Colonic mucosa (tissue), 4 donors: ENCODE measurements at places on chromosomes 13 and 19. TPM values are rescaled to one million over a fixed set of nuclear protein-coding genes. Genes with fewer than 3 reads are reported as not detected.

DNA sequence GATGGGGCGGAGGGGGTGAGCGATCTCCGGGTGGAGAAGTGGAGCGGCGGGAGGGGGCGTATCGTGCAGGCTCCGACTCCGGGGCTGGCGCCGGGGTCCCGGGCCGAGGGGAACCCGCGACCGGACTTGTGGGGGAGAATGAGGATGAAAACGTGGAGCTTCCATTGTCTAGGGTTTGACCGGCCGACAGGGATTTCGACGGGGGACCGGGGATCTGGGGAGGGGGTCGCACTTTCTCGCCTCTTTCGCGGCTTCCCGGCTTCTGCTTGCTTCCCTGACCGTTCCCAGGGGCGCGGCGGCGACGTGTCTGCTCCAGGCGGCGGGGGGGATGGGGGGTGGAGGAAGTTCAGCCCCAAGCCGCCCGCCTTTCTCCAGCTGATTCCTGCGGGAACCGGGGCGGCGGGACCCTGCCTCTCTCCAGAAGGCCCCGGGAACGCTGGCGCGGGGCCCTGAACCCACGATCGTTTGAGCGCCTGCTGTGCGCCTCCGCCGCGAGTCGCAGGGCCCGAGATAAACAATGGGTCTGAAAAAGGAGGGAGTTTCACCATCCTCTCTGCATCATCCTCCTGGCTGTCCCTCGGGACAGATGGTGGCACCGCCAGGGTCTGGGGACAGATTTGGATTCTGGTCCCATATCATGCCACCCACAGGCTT lies 790 bp downstream of the TPM4 start:
- DNase-seq = peak; percentile 78

- no peak for DNase-seq
Observed at GRCh38 chr13:80904386-80904785, 563.5 kb upstream of the SPRY2 start.

- DNase-seq = no peak
Observed at GRCh38 chr13:26999499-26999898, 172.1 kb downstream of the USP12 start.

- no peak for DNase-seq
Observed at GRCh38 chr19:19205416-19206410, 2.5 kb upstream of the NR2C2AP start.

- DNase-seq = peak; percentile 22
Observed at GRCh38 chr19:13396250-13397080, 109.8 kb downstream of the CACNA1A start.

DNA sequence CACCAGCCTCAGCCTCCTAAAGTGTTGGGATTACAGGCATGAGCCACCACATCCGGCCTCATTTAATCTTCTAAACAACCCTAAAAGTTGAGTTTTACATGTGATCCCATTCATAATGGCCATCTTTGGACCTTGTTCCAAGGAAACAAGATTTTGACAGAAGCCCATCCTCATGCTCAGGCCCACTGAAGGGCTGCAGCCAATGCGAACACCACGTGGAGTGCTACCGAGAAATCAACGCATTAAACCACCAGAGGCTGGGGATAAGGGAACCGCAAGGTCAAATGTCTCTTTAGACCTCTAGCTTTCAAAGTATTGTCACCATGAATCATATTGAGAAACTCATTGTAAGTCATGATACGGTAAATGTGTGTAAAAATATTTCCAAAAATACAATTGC lies 49.4 kb upstream of the DOCK9 start:
- DNase-seq = no peak

- no peak for DNase-seq
Observed at GRCh38 chr13:21998279-21998990, 327.6 kb downstream of the FGF9 start.

DNA sequence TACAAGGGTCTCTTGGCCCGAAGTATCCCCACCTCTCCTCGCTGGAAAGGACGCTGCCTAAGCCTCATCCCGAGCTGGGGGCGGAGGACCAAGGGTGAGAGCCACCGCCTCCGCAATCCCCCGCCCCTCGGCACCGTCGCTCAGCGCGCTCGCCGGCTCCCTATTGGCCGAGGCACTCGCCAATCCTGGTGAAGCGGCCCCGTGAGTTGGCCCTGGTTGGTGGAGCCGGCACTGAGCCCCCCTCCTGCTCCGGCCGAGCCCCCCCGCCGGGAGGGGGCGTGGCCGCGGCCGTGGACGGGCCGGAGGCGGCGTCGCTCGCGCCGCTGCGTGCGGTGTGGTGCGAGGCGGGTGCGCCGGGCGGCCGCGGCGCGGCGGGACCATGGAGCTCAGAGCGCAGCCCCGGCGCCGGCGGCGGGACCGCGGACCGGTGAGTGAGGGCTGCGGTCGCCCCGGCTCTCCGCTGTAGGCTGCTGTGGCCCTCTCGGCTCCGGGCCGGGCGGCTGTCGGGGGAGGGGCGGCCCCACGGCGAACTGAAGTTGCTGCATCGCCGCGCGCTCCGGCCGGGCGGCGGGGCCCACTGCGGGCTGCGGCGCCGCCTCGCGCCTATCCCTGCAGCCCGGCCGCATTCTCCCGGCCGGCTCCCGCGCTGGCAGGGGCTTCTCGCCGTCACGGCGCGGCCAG lies at the start of gene WASF3:
WASF3 (plus strand) TSS at position 291 of the 681 bp plus-strand sequence. CDS start 84,588 bp downstream, outside the sequence.
- peak; percentile 94 for DNase-seq

GRCh38 chr13:87094646-87095045 lies 576.5 kb upstream of the SLITRK5 start:
- DNase-seq = no peak

DNA sequence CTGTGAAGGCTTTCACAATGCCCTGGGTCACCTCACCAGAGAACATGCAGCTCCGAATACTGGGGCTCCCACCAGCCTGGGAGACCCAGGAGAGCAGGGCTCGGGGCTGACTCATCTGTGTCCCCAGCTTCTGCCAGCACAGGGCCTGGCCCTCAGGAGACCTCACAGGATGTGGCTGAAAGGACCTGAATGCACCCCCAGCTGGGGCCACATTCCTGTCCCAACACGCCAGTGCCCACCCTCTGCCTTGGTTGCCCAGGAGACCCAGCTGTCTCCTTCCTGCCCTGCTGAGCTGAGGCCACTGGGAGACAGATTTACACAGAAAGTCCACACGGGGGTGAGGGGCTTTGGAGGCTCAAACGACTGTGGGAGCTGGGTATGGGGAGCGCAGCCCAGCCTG lies 11.9 kb downstream of the BCAT2 start:
- DNase-seq = no peak

GRCh38 chr13:63128716-63129115 lies 1713.1 kb upstream of the PCDH20 start:
- no peak for DNase-seq

DNA sequence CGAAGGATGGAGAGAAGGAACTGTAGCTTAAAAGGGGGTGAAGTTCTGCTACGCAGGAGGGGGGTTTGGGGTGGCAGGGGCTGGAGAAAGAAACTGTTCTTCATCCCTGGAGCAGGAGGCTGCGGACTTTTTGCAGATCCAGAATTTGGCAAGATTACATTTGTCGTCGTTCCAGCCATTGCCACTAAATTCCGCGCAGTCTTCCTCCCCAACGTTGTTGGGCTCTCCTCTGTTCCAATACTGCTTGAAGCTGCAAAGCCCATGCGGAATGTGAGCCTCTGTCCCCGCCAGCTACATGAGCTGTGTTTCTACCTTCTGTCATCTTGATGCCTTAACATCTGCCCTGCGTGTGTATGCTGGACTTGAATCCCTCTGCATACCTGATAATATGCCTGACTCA lies 4.3 kb downstream of the CD209 start:
- no peak for DNase-seq

DNA sequence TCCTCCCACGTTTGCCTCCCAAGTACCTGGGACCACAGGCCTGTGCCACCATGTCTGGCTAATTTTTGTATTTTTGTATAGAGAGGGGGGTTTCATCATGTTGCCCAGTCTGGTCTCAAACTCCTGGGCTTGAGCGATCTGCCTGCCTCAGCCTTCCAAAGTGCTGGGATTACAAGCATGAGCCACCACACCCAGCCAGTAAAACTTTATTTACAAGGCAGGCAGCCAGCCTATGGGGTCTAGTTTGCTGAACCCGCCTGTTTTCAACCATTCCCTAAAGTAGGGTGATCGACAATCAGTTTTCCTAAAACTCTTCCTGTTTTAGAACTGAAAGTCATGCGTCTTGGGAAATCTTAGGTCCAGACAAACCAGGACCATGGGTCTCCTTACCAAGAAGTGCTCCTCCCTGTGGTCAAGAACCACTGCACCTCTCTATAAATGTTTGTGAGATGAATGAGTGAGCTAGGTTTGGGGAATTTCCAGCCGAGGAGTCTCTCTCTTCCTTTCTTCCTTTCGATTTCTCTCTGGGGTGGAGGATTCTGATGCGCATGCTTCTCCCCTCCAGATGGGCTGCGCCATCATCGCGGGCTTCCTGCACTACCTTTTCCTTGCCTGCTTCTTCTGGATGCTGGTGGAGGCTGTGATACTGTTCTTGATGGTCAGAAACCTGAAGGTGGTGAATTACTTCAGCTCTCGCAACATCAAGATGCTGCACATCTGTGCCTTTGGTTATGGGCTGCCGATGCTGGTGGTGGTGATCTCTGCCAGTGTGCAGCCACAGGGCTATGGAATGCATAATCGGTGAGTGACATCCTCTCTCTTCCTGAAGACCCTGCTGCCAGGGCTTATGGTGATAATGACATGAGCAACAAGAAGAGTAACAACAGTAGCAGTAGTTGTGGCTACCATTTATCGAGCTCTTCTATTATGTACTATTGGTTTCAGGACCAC lies 38.7 kb downstream of the ADGRE1 start:
- DNase-seq = no peak

DNA sequence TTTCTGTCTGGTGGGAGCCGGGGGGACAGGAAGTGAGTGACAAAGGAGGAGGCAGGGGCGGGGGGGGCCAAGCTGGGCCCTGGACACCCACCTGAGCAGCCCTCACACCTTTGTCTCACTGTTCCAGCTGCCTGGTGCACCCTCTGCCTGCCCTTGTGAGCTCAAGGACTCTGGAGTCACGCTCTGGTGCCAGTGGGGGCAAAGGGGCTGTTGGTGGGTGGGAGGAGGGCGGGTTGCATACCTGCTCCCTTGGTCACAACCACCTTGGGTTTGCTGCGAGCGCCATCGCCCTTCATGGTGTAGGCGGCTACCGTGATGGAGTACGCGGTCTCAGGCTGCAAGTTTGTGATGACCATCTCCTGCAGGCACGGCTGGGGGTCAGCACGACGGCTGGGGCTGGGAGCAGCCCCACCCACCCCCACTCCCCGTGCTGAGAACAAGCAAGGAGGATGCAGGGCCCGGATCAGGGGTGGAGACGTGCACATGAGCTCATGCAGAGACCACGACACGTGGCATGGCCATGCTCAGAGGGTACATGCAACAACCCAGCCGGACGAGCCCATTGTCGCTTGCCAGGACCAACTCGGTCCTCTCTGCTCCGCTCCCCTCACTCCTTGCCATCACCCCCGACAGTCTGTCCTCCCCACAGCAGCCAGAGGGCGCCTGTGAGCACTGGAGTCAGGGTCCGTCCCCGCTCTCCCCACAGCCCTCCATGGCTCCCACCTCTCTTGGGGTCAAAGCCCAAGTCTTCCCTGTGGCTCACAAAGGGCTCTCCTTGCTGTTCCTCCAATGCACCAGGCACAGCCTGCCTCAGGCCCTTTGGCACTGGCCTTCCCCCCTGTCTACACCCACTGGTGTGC lies 114.9 kb downstream of the PTPRS start:
- DNase-seq = no peak

DNA sequence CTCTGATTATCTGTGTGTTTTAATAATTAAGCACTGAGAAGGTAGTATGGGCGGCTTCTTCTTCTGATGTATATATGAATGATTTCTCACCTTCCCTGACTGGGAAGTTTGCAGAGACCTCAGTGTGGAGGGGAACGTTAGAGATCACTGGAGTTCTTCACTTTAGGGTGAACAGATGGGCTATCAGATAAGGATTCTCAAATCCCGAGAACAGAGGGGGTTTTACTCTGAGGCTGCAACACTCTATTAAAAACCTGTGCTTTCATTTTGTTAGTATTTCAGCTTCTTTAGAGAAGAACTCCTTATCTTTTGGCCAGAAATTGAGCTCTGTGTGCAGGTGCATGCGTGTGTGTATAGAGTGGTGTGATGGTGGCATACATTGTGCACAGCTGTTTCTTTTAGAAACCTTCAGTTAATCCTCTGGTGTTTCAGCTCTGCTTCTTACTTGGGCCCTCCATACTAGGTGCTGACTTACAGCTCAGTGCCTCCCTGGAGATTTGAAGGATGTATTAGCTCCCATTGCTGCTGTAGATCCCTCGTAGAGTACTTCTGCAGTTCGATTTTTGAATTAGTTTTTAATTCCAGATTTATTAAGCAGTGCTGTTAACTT lies 45.3 kb upstream of the PCDH9 start:
- no peak for DNase-seq

DNA sequence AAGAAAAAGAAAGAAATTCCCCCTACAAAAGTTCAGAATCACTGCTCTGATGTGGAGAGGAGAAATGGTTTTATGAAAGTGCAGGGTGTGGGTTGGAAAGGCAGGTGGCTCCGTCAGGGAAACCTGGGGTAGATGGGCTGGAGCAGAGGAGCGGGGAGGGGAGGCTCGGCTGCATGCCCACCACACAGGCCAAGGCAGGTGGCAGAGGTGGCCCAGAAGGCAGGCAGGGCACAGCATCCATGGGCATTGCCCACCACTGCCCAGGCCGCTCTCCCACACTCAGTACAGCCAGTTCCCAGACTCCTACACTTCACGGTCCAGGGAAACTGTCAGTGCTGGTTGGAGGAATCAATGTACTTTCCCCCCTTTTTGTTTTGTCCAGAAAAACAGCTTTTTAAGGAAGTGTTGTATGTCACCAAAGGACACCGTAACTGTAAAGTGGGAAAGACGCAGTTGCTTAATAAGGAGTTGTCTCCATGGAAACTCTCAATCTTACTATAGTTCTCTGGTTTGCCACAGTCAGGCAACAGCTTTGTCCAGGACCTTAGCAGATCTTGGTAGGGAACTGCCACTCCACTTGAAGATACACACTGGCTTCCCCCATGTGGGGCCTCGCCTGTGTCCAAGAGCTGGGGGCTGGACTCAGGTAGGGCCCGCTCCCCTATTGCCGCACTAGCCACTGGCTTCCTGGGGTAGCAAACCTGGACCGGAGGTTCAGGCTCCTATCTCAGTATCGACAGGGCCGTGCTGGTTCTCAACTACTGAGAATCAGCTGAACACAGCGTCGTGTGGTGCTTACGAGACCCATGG lies 82.9 kb downstream of the RAB20 start:
- DNase-seq = no peak

The IFNL3 gene
- total RNA-seq = not detected

The LCP1 gene
- 12.8 TPM for total RNA-seq

The TSKS gene
- not detected for total RNA-seq

The THSD8 gene
- total RNA-seq = 18.5 TPM

The FCAR gene
- not detected for total RNA-seq
